ENCODE measurements at places on chromosomes 1 and 21. TPM values are rescaled to one million over a fixed set of nuclear protein-coding genes. Genes with fewer than 3 reads are reported as not detected.

Gene SELL
- total RNA-seq: 517 TPM

Gene TINAGL1
- not detected for total RNA-seq

Gene OR2T35
- total RNA-seq: not detected

Gene ZFP69B
- total RNA-seq: 2.8 TPM

Gene LCE2A
- not detected for total RNA-seq

Gene TMPRSS15
- not detected for total RNA-seq
